ENCODE measurements at places on chromosomes 5 and 9. TPM values are rescaled to one million over a fixed set of nuclear protein-coding genes. Genes with fewer than 3 reads are reported as not detected.
A peak's percentile ranks its signal among the peaks of the same experiment; 100 is the strongest.

DNA sequence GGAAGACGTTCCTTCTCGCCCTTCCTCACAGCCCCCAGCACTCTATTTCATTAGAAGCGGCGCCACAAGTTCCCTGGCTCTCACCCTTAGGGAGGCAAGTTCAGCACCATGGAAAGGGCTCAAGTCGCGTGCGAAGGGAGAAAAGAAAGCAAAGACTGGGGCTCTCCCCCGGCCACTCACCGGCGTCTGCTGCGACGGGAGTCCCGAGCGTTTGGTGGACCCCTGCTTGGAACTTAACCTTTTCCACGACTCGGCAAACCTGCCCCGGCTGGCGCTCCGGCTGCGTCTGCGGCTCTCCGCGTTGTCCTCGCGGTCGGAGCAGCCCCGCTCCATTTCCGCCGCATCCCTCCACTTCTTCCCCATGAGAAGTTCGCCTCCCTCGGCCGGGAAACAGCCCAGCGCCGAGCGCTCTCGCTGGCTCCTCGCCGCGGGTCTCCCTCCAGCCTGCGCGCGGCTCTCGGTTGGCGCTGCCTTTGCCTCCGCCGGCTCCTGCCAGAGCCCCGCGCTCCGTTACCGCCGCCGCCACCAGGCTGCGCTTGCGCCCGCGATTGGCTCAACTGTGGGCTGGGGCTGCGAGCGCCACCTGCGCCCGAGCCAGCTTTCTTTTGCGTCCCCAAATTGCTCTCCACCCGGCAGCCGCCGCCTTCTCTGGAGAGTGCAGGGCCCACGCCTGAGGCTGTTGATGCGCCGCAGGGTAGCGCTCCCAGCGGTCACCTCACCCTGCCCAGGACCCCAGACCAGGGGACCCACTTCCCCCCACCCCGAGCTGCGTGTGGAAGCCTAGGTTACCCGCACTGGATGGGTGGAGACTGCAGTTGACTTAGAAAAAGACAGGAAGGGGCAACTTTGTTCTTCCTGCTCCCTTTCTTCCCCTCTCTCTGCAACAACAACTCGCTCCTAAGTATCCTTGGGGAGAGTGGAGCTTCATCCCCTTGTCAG, 321.6 kb downstream of the CEMIP2 start:
- H3K36me3 ChIP-seq: no peaks in the 10 kb centered on the region
- H3K27ac ChIP-seq: no peak overlapping the region
- peaks cover 23% of the 10 kb centered on the region for H3K27me3 ChIP-seq

DNA sequence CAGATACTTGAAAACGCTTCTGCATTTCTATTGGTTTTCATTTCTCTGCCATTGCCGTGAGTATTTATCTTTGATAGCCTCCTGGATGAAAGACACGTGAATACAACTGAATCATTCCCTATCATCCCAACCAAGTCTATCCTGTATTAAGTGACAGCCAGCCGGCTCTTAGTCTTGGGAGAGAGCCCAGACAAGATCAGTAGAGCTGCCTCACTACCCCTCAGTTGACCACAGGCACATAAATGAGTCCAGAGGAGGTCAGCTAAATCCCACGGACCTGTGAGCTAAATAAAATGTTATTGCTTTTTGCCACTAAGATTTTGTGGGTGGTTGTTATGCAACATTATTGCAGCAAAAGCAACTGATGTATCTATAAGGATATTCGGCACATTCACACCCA, 639.0 kb upstream of the ACO1 start:
- no peak overlapping the region for H3K4me3 ChIP-seq
- no peaks in the 10 kb centered on the region for H3K36me3 ChIP-seq
- no peaks in the 10 kb centered on the region for H3K27me3 ChIP-seq
- H3K27ac ChIP-seq: no peak overlapping the region

DNA sequence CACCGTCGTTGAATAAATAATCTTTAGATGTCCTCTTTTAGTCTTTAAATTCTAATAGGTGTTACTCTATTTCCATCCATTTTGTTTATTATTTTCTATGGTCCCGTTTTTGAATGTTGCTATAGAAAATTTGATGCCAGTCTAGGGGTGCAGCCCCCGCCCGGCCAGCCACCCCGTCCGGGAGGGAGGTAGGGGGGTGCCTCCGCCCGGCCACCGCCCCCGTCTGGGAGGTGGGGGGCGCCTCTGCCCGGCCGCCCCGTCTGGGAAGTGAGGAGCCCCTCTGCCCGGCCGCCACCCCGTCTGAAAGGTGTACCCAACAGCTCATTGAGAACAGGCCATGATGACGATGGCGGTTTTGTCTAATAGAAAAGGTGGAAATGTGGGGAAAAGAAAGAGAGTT, 2372.2 kb upstream of the WWC1 start:
- H3K27ac ChIP-seq: no peak overlapping the region
- H3K27me3 ChIP-seq: no peaks in the 10 kb centered on the region
- no peaks in the 10 kb centered on the region for H3K36me3 ChIP-seq
- no peaks in the 10 kb centered on the region for H3K4me1 ChIP-seq
- H3K4me3 ChIP-seq: no peak overlapping the region

Gene COL15A1
- not detected for total RNA-seq

Gene MBLAC2
- 13.0 TPM for total RNA-seq

GRCh38 chr9:127316586-127317323, 52.2 kb downstream of the GARNL3 start:
- H3K4me1 ChIP-seq: no peaks in the 10 kb centered on the region
- no peak overlapping the region for H3K27ac ChIP-seq
- no peak overlapping the region for H3K4me3 ChIP-seq
- no peak for DNase-seq
- H3K36me3 ChIP-seq: no peaks in the 10 kb centered on the region

- no peak overlapping the region for H3K27ac ChIP-seq
- no peak for DNase-seq
- H3K27me3 ChIP-seq: no peaks in the 10 kb centered on the region
- no peak overlapping the region for H3K4me3 ChIP-seq
- H3K36me3 ChIP-seq: no peaks in the 10 kb centered on the region
Measured at GRCh38 chr5:116524966-116525365, 49.7 kb downstream of the SEMA6A start.

- no peaks in the 10 kb centered on the region for H3K36me3 ChIP-seq
Measured at GRCh38 chr9:124580186-124580585, 73.0 kb upstream of the NR5A1 start.

DNA sequence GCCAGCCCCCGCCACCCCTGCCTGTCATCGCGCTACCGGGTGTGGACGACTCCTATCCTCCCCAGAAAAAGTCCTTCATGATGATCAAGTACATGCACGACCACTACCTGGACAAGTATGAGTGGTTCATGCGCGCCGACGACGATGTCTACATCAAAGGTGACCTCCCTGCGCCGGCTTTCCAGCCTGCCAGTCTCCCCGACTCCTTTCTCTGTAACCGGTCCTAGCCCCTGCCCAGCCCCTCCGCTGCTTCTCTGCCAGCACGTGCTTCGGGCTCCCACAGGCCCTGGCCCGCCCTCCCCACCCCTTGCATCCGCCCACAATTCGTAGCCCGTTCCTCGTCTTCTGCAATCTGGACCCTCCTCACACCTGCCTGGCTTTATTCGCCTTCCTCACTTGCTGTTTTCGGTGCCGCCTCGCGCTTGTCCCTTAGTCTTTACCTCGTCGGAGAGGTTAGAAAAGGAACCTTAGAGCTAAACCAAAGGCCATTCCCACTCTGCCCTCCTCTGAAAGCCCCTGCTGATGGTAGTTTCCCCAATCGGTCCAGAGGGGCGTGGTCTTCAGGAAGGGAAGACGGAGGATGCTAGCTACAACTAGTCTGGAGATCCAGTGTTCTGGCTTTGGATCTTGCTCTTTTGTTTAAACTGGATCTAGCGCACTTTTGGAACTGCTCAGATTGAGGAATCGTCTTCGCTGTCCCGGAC, 1.4 kb downstream of the CHSY3 start:
- H3K36me3 ChIP-seq: no peaks in the 10 kb centered on the region
- peak overlapping the region; percentile 57 for H3K4me3 ChIP-seq
- no peak overlapping the region for H3K27ac ChIP-seq
- no peak for DNase-seq
- H3K4me1 ChIP-seq: peaks cover 4% of the 10 kb centered on the region
- peaks cover 26% of the 10 kb centered on the region for H3K27me3 ChIP-seq

DNA sequence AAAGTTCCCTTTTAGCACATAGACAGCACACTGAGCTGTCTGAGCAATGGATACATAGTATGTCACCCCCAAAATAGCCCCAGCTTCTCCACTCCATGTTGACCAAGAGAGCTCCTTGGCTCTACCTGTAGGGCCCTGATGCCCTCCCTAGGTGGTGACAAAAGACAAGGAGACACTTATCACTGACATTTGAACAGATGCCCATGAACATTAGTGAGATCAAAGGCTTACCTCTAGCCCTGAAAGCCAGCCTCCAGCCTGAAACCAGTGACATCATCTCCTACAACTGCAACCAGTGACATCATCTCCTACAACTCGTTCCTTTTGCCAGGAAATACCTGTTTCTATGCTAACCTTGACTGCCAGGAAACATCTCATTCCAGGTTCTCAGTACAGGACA, 122.7 kb downstream of the FSTL4 start:
- no peaks in the 10 kb centered on the region for H3K27me3 ChIP-seq
- H3K4me1 ChIP-seq: no peaks in the 10 kb centered on the region
- no peak for DNase-seq

GRCh38 chr9:107712390-107712789, 222.8 kb upstream of the KLF4 start:
- no peaks in the 10 kb centered on the region for H3K4me1 ChIP-seq
- no peaks in the 10 kb centered on the region for H3K36me3 ChIP-seq
- DNase-seq: no peak
- H3K27ac ChIP-seq: no peak overlapping the region

DNA sequence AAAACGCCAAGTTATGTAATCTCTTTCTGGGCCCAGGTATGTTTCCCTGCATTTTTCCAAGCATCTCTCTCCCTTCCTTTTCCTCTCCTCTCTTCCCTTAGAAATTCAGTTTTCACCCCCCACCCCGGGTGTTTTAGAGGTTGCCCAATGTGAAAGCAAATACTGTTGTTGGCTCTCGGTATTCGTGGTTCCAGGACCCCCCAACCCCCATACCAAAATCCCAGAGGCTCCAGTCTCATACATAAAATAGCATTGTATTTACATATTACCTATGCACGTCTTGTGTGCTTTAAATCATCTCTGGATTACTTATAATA, 48.8 kb downstream of the ACER2 start:
- no peaks in the 10 kb centered on the region for H3K36me3 ChIP-seq
- H3K27ac ChIP-seq: no peak overlapping the region
- DNase-seq: no peak
- no peak overlapping the region for H3K4me3 ChIP-seq

DNA sequence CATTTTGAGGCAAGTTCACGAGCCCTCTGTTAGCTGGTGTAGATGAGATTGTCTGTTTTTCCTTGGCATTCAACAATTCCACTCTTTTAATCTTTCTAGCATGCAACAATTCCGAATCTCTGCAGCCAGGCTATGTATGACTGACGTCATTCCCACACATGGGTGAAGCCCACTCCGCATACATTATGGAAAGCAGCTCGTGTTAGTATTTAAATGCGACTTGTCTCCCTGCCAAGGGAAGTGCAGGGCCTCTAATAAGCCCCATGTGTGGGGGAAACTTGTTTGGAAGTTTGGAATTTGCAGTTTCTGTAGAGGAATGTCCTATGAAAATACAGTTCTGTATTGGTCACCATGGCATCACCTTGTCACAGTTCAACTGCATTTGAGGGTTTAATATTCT, 146.0 kb upstream of the FBXL7 start:
- H3K36me3 ChIP-seq: no peaks in the 10 kb centered on the region
- DNase-seq: no peak
- H3K4me3 ChIP-seq: no peak overlapping the region
- no peak overlapping the region for H3K27ac ChIP-seq
- H3K27me3 ChIP-seq: no peaks in the 10 kb centered on the region

GRCh38 chr5:28014779-28015178, 976.4 kb upstream of the CDH9 start:
- no peak overlapping the region for H3K4me3 ChIP-seq
- no peaks in the 10 kb centered on the region for H3K27me3 ChIP-seq
- no peaks in the 10 kb centered on the region for H3K4me1 ChIP-seq
- H3K27ac ChIP-seq: no peak overlapping the region
- H3K36me3 ChIP-seq: no peaks in the 10 kb centered on the region

Gene GLRA1
- total RNA-seq: not detected

DNA sequence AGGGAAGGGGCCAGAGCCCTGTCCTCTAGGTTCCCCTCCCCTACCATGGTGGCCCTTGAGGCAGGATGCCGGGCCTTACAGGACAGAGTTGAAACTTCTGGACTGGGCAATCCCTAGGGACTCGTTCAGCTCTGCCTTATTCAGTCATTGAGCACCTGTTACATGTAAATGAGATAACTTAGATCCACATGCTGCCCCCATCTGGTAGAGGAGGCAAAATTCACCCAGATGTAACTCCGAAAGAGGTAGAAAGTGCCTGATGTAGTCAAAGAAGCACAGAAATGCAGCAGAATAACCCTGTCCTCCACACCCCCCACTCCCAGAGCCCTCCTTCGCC, 1.5 kb downstream of the GGTA1 start:
- DNase-seq: peak; percentile 50
- peaks cover 21% of the 10 kb centered on the region for H3K4me1 ChIP-seq
- H3K36me3 ChIP-seq: no peaks in the 10 kb centered on the region
- H3K4me3 ChIP-seq: peak overlapping the region; percentile 69
- no peak overlapping the region for H3K27ac ChIP-seq

- H3K36me3 ChIP-seq: no peaks in the 10 kb centered on the region
- no peak overlapping the region for H3K4me3 ChIP-seq
- no peak for DNase-seq
- H3K27me3 ChIP-seq: peaks cover 11% of the 10 kb centered on the region
- H3K27ac ChIP-seq: no peak overlapping the region
- no peaks in the 10 kb centered on the region for H3K4me1 ChIP-seq
Measured at GRCh38 chr9:90778746-90779145, 22.9 kb upstream of the SYK start.

Gene CDC25C
- not detected for total RNA-seq

All from T-cell (primary cell).